Putamen (tissue), 1 donor: ENCODE measurements at places on chromosomes 6 and 20.

DNA sequence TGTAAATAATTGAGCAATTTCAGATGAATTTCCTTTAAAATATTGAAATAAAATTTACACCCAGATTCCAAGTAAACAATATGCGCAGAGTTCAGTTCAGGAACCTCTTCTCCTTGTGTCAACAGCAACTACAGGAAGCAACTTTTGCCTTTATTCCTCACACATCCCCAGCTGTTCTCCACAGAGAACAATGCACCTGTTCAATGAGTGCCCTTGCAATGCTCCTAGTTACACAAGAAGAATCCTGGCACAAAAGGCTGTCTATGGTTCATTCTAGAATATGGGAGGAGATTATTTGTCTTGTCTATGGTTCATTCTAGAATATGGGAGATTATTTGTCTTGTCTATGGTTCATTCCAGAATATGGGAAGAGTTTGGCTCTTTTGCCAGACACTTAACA, 454.9 kb downstream of the BTBD3 start:
- no peak for DNase-seq

GRCh38 chr20:22402550-22402949, 181.8 kb downstream of the FOXA2 start:
- no peak for DNase-seq

GRCh38 chr6:50543666-50544065, 169.7 kb upstream of the TFAP2D start:
- DNase-seq, result no peak

GRCh38 chr6:150590446-150590845, 9.2 kb upstream of the PLEKHG1 start:
- DNase-seq, result no peak

- no peak for DNase-seq
Measured at GRCh38 chr6:88251301-88251700, 85.2 kb upstream of the CNR1 start.

GRCh38 chr6:56957856-56958255, 2.9 kb downstream of the BEND6 start:
- DNase-seq, result no peak

DNA sequence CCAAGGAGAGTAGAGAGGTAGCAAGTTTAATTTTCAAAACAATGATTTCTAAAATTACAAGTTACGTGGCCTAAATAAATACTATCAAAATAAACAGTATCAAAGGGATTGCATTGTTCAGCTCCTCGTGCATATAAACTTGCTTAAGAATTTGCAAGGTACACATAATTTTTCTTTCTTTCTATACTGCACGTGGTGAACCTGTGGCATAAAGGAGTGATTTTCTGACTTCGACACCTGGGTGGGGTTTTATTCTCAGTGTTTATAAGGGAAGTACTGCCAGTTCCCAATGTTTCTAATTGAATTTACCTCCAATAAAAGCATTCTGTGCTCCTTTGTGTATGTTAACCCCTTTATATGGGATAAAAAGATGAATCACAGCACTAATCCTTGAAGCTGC, 50.1 kb upstream of the C20orf144 start:
- DNase-seq, result no peak

- no peak for DNase-seq
Measured at GRCh38 chr6:75220357-75220756, 14.5 kb upstream of the COL12A1 start.

- no peak for DNase-seq
Measured at GRCh38 chr20:11936157-11936556, 18.5 kb downstream of the BTBD3 start.

DNA sequence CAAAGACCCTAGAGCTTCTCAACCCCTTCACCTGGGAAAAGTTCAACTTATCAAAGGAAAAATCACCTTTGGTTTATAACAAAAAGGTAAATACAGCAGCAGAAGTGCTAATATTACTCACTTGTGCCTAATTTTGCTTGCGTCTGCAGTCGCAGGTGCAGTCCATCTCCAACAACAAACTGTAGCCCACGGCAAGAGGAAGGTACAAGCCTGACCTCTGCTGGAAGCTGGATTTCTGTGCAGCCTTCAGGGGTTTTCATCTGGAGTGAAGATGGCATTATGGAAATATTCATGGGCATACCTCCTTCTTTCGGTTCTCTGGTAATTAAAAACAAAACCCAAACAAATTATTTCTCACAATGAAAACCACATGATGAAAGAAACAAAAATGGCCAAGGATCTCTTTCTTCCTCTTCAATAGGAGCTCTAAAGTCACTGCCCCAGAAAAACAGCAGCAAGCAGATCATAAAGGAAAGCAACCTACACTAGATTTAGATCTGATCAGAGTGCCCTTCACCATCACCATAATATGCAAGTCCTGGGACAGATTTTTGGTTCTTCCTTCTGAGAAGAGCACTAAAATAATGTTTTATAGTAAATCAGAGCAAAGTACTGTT, 7.8 kb downstream of the UBE3D start:
- peak; percentile 50 for DNase-seq
